Suppressor macrophage treated with lipopolysaccharide for 4 hours (primary cell): ENCODE measurements at places on chromosomes 1 and 21.

DNA sequence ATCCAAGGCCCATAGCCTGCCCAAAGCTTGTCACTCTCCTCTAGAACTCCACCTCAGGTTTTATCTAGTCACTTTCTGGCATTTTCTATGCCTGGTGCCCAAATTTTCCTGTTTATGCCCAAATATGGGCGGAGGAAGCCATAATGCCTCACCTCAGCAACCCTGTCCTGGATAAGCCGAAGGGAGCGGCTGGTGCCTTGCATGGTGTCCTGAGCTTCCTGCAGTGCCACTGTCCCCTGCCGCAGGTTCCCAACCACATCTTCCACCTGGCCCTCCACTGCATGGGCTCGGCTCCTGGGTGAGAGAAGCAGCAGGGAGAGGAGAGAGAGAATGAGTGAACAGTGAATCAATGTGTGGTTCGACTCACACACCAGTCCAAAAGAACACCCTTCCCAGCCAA lies 34.2 kb downstream of the CAMK1G start:
- no peak for DNase-seq

- DNase-seq: no peak
Measured at GRCh38 chr1:230100932-230101331, 33.9 kb downstream of the GALNT2 start.

DNA sequence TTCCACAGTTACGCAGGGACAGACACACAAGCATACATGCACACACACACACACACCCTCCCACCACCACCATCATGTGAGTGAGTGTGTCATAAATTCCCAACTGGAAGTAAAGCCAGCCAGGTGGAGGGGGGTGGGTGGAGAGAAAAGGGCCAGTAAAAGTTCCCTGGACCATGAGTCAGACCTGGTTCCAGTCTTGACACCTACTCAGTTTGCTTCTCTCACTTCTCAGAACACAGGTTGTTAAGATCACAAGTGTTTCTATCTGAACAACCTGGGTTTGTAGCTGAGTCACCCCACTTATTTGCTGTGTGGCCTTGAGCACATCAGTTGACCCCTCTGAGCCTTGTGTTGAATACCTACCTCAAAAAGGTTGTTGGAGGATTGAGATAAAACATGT lies 9.6 kb downstream of the EPHA10 start:
- no peak for DNase-seq

- DNase-seq: no peak
Measured at GRCh38 chr1:218584418-218585155, 239.5 kb downstream of the TGFB2 start.

GRCh38 chr1:117985973-117986372 lies 56.4 kb downstream of the WDR3 start:
- DNase-seq: no peak

DNA sequence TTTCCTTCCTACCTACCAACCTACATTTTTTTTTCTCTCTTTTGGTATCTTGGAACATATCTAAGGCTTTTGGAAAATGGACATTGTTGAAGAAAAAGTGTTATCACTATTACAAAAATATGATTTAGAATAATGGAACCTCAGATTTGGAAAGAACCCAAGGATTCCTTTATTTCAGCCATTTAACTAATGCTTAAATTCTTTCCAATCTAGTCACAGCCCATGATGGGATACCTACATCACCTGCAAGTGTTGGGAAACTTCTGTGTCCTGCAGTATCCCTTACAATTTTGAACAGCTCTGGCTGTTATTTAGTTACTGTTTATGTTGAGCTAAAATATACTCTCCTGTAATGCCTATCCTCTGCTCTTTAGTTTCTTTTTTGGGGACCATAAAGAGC lies 22.3 kb upstream of the APOBEC4 start:
- DNase-seq: no peak

DNA sequence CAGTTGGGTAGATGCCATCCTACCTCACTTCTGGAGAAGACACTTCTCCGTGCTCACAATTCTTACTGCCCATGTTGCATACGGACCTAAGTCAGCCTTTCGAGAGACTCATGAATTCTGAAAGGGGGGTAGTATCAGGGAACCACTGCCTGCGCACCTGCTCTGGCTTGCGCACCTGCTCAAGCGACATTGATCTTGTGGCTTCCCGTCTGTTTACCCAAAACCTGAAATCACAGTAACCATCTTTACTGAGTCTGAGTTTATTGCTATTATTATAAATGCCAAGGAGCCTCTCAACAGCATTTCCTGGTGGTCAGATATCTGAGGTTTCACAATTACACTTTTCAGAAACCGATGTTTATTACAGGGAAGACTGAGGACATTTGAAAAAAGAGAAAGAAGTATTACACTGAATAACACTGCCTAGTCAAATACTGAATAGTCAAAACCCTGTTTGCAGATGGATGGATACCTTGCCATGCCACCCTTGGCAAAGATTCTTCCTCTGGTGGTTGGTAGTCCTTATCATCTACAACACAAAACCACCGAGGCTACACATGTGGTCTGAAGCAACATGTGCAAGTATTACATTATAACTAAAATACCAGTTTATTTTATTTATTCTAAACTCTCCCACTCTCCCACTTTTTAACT lies 208.7 kb downstream of the SIPA1L2 start:
- no peak for DNase-seq

GRCh38 chr1:180288940-180289339 lies 58.9 kb downstream of the LHX4 start:
- no peak for DNase-seq

- DNase-seq: no peak
Measured at GRCh38 chr1:39676948-39677548, 5.1 kb upstream of the NT5C1A start.

DNA sequence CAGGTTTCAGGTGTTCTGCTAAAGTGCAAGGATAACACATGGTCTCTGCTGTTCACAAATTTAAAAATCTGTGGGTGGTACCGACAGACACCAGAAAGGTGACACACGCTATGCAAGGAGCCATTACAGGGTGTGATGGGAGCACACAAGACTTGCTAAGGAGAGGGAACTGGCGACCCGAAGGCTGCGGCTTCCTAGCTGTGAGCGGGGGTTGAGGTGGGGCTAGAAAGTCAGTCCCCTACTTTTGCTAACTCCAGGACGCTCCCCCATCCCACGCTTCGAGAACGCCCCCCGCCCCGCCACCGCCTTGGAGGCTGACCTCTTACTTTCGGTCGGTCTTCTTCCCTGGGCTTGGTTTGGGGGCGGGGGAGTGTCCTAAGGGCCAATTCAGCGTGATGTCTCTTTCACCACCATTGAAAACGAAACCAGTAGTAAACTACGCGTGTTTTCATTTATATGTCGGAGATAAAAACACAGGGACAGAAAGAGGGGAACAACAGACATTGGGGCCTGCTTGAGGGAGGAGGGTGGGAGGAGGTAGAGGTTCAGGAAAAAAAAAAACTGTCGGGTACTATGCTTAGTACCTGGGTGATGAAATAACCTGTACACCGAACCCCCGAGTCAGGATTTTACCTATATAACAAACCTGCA lies 1.1 kb downstream of the CKS1B start:
- peak; percentile 93 for DNase-seq

DNA sequence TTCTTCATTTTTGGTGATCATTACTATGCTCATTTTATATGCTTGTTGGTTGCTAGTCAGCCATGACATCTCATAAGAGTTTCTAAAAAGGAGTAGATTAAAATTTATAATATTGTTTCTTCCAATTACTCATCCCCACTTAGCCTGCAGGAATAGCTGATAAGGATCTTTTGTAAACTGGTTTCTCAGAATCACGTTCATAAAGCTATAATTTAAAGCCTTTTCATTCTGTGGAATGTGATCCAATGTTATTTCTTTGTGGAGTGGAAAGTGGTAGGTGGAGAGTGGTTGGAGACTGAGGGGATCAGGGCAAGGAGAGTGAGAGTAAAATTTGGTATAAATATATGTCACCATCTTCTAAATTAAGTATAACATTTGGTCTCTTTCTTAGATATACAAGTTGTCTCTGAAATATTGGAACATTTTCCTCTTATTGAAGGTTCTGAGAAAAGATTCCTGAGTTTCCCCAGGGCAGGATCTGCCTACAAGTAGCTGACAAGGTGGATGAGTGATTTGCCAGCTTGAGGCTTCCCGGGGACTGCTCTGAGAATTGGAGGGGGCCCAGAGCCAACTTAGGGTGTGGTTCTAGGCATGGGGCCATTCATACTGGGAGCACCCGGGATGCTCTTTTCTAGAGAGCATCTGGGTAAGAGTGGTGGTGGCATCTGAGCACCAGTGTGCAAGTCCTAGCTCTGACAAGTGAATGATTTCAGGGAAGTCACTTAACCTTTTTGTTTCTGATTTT lies 116.4 kb downstream of the TBX19 start:
- no peak for DNase-seq

DNA sequence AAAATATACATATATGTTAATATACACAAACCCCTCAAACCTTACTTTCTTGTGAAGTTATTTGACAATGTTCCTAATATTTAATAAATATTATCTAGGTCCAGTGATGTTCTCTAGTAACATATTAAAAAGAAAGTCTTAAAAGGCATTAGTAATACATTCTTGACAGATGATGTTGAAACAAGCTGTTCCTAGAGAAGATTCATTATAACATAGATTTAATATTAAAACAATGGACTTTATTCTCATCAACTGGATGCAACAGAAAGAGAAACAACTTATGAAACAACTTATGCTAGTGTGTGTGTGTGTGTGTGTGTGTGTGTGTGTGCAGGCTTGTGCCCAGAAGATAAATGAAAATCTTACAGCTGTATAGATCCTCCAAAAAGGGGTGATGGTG lies 68.5 kb upstream of the PLXNA2 start:
- peak; percentile 6 for DNase-seq

DNA sequence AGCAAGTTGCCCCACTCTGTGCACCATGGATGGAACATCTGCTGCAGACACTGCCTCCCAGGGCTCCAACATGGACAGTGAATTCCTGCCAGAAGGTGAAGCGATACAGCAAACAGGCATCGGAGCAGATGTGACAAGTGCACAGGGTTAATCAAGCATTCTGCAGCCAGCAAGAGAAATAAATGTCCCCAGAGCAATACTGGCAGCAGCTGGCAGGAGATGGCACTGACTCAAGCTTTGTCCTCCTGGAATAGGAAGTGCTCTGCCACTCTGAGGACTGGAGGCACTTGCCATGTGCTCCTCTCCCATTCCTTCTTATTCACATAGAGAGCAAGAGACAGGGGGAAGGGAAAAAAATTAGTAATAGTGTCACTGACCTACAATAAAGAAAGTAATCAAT lies 402.7 kb upstream of the DAB1 start:
- DNase-seq: no peak
